ENCODE measurements at places on chromosomes 2 and 18. TPM values are rescaled to one million over a fixed set of nuclear protein-coding genes. Genes with fewer than 3 reads are reported as not detected.

GRCh38 chr2:122328816-122329215, 573.4 kb downstream of the TSN start:
- DNase-seq = no peak

GRCh38 chr2:195824478-195824877, 167.5 kb downstream of the SLC39A10 start:
- DNase-seq = no peak

- no peak for DNase-seq
Measured at GRCh38 chr2:175167076-175167791, 769 bp downstream of the ATF2 start.

DNA sequence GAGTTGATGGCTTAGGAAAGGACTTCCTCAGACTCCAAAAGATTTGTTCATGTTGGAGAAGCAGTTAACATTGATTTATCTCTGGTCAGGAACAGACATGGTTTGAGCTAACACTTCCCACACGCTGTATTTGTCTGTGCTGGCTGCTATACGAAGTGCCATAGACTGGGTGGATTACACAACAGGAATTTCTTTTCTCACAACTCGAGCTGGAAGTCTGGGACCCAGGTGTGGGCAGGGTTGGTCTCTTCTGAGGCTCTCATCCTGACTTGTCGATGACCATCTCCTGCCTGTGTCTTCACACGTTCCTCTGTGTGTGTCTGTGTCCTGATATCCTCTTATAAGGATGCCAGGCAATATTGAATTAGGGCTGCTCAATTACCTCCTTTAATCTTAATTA, 163.4 kb upstream of the BCL2L11 start:
- no peak for DNase-seq

GRCh38 chr2:31353179-31353578, 61.4 kb downstream of the XDH start:
- DNase-seq = no peak

The SPP2 gene
- total RNA-seq = not detected

Measured in glomerular endothelial cell (primary cell).